ENCODE measurements at places on chromosomes 4 and X. TPM values are rescaled to one million over a fixed set of nuclear protein-coding genes. Genes with fewer than 3 reads are reported as not detected.

SAT1 gene
- 86.3 TPM for total RNA-seq

- no peaks in the 10 kb centered on the region for H3K4me1 ChIP-seq
- no peak overlapping the region for H3K4me3 ChIP-seq
- no peak for DNase-seq
- H3K27me3 ChIP-seq, result no peaks in the 10 kb centered on the region
These were observed 266.9 kb downstream of the SPATA18 start for GRCh38 chr4:52317981-52318380.

PFKFB1 gene
- total RNA-seq, result 0.23 TPM

IL15 gene
- total RNA-seq, result 1.4 TPM

GRCh38 chrX:17802756-17803155, 58.3 kb downstream of the RAI2 start:
- H3K4me3 ChIP-seq, result no peak overlapping the region
- no peaks in the 10 kb centered on the region for H3K36me3 ChIP-seq
- no peaks in the 10 kb centered on the region for H3K4me1 ChIP-seq
- no peaks in the 10 kb centered on the region for H3K27me3 ChIP-seq
- no peak for DNase-seq

DNA sequence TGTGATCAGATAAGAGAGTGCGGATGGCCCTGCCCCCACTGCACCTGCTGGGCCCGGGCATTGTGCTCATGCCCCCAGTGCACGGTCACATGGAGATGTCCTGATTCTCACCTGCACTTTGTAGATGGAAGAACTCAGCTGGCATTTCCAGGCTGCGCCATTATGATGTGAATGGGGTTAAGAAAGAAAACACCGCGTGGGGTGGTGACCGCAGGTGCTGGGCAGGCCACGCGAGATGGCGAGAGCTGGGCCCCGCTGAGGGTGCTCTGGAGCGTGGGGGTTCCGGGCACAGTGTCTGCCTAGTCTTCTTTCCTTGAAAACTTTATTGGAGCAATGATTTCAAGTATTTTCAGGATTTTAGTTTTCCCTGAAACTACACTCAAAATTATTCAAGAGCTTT, 17.8 kb upstream of the HGFAC start:
- no peak overlapping the region for H3K27ac ChIP-seq
- H3K27me3 ChIP-seq, result no peaks in the 10 kb centered on the region
- no peaks in the 10 kb centered on the region for H3K36me3 ChIP-seq
- no peaks in the 10 kb centered on the region for H3K4me1 ChIP-seq
- no peak overlapping the region for H3K4me3 ChIP-seq

C4orf36 gene
- total RNA-seq, result not detected

ZNF185 gene
- total RNA-seq, result 1.0 TPM

TNIP3 gene
- total RNA-seq, result 0.74 TPM

GRCh38 chrX:118594697-118595420, 99.2 kb downstream of the DOCK11 start:
- H3K36me3 ChIP-seq, result peaks cover 50% of the 10 kb centered on the region
- no peak overlapping the region for H3K4me3 ChIP-seq
- no peak overlapping the region for H3K27ac ChIP-seq
- peaks cover 4% of the 10 kb centered on the region for H3K4me1 ChIP-seq

DNA sequence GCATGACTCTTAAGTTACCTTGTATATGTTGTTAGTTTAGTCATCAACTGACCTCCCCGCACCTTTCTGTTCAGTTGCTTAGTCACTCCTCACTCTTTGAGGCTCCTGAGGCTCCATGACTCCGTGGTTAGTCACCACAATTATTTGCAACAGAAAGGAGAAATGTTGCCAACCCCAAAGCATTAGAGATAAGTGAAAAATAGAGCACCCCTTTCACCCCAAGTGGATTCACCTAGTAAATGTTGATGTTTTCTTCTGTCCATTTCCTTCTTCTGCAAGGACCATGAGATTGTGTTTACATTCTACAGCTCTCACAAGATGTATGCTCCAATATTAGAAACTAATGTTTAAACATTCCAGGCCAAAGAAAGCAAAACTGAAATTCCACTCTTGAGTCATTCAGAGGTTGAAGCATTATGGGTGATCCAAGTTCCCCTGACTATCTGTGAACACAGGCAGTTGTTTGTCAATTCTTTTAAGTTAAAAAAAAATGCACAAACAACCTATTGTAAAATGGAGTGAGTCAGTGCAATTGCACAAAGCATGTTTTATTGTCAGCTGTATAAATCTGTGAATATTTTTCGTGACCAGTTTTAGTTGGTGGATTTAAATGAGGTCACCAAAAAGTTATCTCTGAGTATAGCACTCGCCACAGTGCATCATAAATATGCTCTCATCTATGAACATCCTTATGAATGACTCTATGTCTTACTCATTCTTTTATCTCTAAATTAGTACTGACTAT, 552.4 kb upstream of the MAGEB2 start:
- no peak overlapping the region for H3K27ac ChIP-seq
- no peak overlapping the region for H3K4me3 ChIP-seq
- H3K36me3 ChIP-seq, result no peaks in the 10 kb centered on the region

RAI2 gene
- not detected for total RNA-seq

SMPX gene
- not detected for total RNA-seq

GPR82 gene
- not detected for total RNA-seq

CXCL1 gene
- not detected for total RNA-seq

Data from activated CD4-positive, alpha-beta T cell treated with anti-CD3 and anti-CD28 coated beads, Interleukin-2, amount 10 ng/mL, durations not matched to agents 7 days and 5 days (primary cell).